Left lung (tissue), 14 donors: ENCODE measurements at places on chromosomes 16 and 17. TPM values are rescaled to one million over a fixed set of nuclear protein-coding genes. Genes with fewer than 3 reads are reported as not detected.
A peak's percentile ranks its signal among the peaks of the same experiment; 100 is the strongest.

Gene PMP22
- 145 TPM for polyA plus RNA-seq

Gene TSPOAP1
- 57.0 TPM for polyA plus RNA-seq

Gene ENPP7
- not detected for polyA plus RNA-seq

Gene RAP1GAP2
- 9.5 TPM for polyA plus RNA-seq

DNA sequence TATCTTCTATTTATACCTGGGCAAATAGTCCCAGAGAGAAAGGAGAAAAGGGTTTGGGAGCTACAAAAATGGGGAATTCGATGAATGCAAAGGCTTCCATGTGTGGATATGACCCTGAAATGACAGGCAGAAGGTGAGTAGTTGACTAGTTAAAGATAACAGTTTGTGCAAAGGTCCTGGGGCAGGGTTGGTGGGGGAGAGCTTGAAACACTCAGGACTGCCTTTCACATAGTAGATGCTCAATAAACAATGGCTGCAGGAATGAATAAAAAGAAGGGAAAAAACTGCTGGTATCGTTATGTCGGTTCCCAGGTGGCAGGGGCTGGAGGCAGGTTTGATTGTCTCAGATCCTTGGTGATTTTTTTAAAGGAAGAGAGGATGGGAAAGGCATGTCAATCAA is 445.5 kb downstream of the HAPSTR1 start:
- no peak for DNase-seq

DNA sequence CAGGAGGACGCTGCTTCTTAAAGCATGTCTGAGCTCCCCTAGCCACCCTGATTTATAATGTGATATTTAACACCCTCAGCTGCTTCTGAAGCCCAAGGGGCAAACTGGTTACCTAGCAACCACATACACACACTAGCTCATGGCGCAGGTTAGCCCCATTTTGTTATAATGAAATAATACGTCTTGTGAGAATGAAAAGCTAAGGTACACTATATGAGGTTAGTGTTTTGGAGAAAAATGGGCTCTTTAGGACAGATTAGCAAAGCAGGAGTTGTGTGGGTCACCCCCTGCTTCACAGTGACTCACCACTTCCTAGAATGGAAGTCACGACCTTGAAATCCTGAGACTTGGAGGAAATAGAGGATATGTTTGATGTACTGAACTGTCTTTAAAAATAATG is 404.8 kb upstream of the HSBP1 start:
- no peak for DNase-seq

DNA sequence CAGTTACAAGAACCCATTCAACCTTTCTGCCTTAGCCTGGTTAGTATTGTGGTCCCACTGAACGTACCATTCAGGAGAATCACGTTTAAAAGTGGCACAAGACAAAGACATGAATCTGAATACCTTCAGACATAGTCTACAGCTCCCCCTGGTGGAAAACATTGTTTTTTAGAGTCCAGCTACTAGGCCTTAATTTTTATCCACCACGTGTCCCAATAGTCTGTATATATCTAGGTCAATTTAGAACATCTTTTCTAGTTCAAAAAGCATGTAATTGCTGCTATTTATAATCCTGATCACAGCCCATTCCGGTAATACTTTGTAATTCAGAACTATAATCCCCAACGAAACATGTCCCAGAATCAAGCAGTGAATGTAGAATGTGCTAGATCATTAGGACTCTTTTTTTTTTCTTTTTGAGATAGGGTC is 13.7 kb upstream of the GUCY2D start:
- peak; percentile 89 for DNase-seq

GRCh38 chr16:4489030-4489429 is 12.8 kb downstream of the HMOX2 start:
- DNase-seq = no peak

GRCh38 chr16:54270711-54271110 is 15.9 kb downstream of the IRX3 start:
- DNase-seq = no peak

DNA sequence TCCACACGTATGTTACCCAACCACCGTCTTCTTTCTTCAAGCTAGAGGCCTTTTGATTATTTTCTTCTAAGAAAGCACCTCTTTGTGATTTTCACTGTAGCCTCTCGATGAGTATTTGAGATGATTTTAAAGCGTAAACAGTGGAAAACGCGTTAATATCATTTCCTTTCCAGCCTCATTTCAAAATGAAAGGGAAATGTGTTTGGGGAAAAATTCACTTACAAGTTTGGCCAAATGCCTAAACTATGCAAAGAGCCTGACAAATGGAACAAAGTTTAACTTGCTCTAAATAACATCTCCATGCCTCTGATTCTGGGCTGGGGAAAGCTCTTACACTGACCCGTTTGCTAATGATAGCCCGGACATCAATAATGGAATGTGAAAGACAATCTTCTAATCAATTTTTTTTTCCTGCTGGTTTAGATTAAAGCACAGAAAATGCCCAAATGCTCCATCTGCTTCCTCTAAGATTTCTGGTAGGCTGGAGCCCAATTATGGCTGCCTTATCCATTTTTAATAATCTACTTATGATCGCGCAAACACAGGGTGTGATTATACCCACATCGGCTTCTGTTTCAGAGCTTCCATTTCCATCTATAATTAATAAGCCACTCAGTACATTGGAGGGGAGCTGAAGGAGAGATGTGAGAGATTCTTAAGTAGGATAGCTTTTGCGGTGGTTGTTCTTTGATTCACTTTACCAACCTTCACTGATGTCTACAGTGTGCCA is 43.5 kb downstream of the HS3ST2 start:
- no peak for DNase-seq

DNA sequence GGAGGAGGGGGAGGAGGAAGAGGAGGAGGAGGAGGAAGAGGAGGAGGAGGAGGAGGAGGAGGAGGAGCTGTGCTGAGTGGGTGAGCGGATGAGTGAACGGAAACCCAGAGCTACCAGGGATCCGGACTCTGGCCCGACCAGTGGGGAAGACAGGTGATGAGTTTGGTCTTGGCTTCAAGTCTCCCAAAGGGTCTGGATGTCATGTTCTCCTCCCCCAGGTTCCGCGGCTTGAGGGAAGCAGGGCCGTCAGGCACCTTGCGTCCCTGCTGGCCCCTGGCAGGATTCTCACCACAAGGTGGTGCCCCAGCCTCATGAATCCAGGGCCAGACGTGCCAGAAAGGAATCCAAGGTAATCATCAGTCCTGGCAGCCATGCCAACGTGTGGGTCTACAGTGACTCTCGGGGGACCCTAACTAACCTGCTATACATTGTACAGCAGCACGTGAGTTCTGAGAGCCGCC is 13.5 kb upstream of the ABAT start:
- peak; percentile 26 for DNase-seq

DNA sequence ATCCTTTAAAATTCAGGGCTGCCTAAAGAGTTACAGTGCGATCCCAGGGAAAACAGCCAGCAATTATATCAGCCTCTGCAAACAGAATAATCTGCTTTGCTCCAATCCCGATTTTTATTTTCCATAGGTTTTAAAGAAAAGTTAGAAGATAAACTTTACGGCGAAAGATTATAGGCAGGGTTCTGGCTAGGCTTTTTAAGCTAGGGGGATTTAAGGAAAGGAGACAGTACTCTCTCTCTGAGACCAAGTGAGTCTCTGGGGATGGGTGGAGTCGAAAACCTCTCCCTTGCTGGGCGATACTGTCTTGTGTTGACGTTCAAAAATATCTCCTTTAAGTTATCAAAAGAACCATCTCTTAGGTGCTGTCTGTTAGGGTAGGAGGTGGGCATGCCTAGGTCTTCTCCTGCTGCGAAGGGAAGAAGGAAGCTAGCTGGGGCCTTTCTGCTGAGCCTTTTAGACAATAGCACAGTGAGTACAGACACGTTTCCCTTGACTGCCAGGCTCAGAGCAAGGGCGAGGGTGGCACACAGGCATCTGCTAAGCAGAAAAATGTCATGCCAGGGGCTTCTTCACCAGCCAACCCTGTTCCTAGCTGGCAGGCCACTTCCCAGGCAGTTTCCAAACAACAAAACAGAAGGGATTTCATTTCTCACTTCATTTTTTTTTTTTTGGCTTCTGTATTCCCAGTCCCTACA is 167.9 kb upstream of the MAF start:
- no peak for DNase-seq

DNA sequence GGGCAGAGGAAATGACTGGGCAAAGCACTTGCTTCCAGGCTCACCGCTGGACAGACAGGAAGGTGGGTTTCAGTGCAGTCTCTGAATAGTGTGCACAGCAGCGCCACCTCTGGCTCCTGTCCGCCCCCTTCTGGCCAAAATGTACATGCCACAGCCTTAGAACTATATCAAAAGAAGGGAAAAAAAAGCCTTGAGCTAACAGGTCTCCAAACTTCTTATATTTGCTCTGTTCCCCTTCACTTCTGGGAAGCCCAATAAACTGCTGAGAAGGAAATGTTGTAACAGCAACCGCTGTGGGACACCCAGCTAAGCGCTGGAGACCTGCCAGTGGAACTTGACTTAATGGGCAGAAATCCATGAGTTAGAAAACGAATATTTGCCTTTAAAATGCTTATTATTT is 17.5 kb downstream of the COG7 start:
- DNase-seq = peak; percentile 61
